ENCODE measurements at places on chromosomes 16 and 17.
A peak's percentile ranks its signal among the peaks of the same experiment; 100 is the strongest.

GRCh38 chr17:64223931-64224629 lies 39.0 kb downstream of the TEX2 start:
- no peak for DNase-seq

GRCh38 chr16:48507886-48508285 lies 102.1 kb downstream of the N4BP1 start:
- no peak for DNase-seq

GRCh38 chr17:2025622-2026309 lies 632 bp upstream of the RTN4RL1 start:
- no peak for DNase-seq

DNA sequence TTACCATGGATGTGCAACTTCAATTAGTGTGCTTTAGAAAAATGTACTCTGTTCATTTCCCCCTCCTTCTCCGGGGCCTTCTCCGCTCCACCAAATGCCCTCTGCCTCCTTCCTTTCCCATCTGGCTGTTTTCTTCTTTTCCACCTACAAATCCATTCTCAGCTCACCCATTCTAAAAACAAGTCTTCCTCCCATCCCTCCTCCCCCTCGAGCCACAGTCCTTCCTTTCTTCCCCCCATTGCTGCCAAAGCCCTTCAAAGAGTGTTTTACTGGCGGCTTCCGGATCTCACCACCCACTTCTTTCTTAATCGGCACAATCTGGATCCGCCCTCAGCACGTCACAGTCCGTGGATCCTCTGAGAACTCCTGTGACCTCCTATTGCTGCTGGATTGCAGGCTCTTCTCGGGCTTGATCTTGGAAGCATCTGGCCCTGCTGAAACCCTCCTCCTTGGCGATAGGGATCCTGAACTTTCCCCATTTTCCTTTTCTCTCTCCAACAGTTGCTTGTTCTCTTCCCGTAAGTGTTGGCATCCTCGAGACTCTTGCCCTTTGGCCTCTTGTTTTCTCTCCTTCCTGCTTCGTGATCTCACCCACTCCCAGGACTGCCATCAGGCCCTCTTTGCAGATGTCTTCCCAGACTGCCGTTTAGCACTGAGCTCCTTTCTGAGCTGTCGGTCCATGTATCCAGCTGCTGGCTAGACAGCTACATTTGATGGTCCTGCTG lies 36.0 kb upstream of the FBXO47 start:
- no peak for DNase-seq

GRCh38 chr17:44367231-44367979 lies 3.8 kb upstream of the FAM171A2 start:
- DNase-seq = no peak

DNA sequence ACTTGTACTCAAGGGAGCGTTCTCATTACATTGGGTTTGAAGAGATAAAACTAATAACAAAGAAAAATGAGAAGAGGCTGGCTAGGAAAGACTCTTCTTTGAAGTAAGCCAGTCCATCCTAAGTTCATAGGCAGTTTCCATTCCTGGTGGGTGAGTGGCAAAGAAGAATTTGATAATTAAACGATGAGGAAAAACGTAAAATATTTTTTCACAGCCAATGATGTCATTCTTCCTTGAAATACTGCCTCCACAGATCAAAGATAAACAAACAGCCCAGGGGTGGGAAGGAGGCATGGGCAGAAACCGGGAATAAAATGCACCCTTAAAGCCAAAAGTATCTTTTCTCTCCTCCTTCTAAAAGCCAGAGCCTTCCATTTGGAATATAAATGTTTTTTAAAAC lies 346.6 kb downstream of the PMP22 start:
- no peak for DNase-seq

DNA sequence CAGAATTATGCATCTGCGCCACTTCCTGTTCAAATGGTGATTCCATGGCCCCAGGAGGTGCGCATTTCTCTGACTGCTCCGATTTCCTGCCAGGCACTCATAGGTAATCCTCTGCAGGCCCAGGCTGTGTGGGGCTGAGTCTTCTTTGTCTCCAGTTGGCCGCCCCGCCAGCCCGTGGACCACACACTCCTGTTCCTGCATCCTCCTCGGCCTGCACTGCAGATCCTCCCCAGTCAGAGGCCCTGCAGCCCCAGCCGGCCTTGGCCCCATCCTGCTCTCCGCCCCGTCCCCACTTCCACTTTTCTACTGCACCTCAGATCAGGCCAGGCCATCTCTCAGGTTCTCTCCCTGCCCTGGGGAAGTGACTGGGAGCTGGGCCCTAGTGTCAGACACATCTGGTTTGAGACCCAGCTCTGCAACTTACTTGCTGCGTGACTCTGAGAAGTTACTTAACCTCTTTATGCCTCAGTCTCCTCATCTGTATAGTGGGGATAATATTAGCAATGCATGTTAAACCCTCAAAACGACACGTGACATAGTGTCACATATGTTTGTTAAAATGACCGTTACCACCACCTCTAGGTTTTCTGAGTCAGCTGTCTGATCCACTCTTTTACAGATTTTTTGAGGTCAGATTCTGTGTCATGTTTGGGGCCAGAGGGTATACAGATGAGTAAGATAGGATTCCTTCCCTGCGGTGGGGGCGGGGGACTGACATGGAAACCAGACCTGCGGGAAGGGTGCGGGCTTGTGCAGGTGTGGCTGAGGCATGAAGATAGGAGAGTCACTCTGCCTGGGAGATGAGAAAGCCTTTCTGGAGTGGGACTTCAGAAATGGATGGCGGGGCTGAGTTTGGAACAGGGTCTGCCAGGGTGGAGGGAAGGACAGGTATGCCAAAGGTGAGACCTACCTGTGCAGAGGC lies 12.8 kb downstream of the RAB11FIP4 start:
- DNase-seq = no peak

- no peak for DNase-seq
Observed at GRCh38 chr16:56312028-56312300, 113.4 kb downstream of the AMFR start.

GRCh38 chr17:50148226-50149090 lies 2.0 kb downstream of the PPP1R9B start:
- peak; percentile 87 for DNase-seq

- DNase-seq = no peak
Observed at GRCh38 chr17:79126139-79126538, 51.5 kb downstream of the ENGASE start.

GRCh38 chr16:21990381-21990944 lies 10.5 kb downstream of the PDZD9 start:
- DNase-seq = no peak

- DNase-seq = no peak
Observed at GRCh38 chr16:63346000-63346399, 1309.8 kb upstream of the CDH8 start.

GRCh38 chr16:30858829-30859423 lies 35.0 kb downstream of the BCL7C start:
- DNase-seq = no peak

GRCh38 chr16:24731722-24732419 lies 2.4 kb downstream of the TNRC6A start:
- no peak for DNase-seq

DNA sequence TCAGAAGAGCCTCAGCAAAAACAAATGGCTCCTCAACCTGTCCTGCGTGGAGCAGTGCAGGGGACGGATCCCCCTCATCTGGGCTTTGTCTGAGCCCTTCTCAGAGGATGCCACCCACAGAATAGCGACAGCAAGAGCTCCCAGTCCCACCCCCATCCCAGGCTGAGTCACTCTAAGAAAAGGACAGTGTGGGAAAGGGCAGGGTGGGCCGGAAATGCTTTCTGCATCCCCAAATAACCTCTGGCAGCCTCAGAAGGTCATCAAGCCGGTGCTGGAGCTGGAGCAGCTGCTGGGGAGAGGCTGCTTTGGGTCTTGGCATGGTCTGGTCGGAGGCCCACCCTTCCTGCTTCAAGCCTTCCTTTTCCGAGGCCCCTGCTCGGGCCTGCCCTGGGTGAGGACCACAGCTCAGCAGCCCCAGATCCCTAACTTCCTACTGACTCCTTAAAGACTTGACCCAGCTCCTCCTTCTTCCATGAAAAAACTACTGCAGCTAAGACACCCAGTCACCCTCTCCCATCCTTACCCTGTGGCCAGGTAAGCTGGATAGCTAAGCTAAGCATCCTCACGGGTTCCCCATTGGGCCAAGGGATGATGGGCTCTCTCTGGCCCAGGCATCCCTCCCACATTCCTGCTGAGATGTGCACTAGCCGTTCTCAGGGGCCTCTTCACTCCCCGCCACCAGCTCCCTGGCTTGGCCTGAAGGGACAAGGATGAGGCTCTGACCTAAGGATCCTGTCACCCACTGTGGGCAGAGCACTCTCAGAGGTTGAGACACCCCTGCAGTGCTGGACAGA lies 8.7 kb downstream of the SLC12A4 start:
- DNase-seq = no peak

- no peak for DNase-seq
Observed at GRCh38 chr17:11554042-11554441, 44.2 kb upstream of the DNAH9 start.

- peak; percentile 82 for DNase-seq
Observed at GRCh38 chr17:44968225-44969143, at the start of gene C1QL1. Gene C1QL1, minus strand, starts transcription at chr17:44968303. Its CDS starts 255 bp downstream, at chr17:44968048.

DNA sequence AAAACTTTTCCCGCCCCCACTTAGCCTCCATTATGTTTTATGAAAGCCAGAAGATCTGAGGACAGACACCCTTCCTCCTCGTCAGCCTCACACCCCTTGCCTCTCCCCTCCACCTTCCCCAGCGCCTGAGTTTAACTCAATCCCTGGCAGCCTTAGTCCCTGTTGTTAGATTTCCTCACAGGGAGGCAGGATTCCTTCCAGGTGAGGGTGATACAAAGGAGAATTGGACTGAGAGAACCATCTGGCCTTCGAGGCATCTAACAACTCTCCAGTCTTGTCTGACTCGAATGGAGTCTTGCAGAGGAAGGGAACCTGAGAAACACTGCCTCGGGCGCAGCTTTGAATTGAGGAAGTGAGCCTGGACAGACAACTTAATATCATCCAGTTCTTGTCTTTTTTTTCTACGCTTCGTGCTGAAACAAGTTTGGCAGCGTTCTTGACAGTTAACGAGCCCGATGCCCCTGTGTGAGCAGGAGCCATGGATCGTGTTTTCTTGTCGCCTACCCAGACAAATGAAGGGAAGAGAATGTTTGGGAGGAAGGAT lies 1.3 kb upstream of the ZNF768 start:
- DNase-seq = no peak

- no peak for DNase-seq
Observed at GRCh38 chr17:7576432-7576937, 3.0 kb upstream of the CD68 start.

GRCh38 chr17:34222722-34223497 lies 32.2 kb upstream of the CCL2 start:
- DNase-seq = no peak

GRCh38 chr17:61177351-61177750 lies 222.3 kb upstream of the TBX2 start:
- no peak for DNase-seq

DNA sequence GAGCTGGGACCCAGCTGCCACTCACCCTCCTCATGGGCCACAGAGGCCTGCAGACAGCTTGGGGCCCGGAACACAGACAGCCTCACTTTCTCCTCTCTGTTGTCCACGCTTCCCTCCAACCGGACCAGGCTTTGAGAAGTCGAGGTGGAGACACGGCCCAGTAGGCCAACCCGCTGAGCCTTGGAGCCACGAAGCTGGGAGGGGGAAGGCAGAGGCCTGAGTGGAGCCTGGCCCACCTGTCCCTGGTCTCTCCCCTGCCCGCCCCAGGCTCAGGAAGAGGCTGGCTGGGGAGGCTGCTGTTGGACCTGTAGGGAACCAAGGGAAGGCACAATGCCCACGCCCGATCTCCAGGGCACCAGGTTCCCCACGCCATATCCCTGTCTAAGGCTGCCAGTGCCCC lies 48.1 kb downstream of the RMI2 start:
- DNase-seq = no peak

- no peak for DNase-seq
Observed at GRCh38 chr16:11640987-11641817, 27.1 kb upstream of the SNN start.

GRCh38 chr16:27769561-27770255 lies 219.8 kb downstream of the KATNIP start:
- DNase-seq = no peak

GRCh38 chr16:54193665-54194333 lies 92.8 kb downstream of the IRX3 start:
- no peak for DNase-seq

GRCh38 chr16:3472878-3473595 lies 22.3 kb downstream of the C16orf90 start:
- DNase-seq = no peak

DNA sequence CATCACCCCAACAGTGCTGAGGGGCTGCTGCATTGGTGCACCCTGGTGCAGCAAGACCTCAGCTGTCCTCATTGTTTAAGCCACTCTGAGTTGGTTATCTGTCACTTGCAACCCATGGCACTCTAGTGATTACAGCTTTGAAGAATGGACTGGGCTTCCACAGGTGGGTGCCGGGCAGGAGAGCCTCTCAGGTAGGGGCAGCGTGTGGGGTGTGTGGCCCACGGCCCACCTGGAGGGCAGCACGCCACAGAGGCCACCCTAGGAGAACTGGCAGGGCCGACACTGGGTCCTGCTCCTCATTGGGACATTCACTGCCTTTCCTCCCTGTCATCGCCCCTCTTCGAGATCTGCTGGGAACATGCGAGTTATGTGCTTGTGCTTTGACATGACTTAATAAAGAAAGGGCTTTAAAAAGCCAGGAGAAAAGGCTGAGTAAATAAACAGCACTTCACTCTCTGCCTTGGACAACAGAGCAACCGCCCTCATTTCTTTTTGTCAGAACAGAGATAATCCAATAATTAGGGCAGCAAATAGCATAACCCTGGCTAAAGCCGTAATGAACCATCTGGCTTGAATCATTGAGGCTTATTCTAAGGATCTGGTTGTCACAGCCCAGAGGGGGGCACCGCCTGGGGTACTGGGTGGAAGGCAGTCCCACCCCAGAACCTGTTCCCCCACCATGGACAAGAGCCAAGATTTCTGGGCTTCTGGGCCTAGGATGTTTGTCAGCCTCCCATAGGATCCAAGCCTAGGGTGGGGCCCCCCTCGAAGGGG lies 3.0 kb downstream of the DOC2B start:
- no peak for DNase-seq

DNA sequence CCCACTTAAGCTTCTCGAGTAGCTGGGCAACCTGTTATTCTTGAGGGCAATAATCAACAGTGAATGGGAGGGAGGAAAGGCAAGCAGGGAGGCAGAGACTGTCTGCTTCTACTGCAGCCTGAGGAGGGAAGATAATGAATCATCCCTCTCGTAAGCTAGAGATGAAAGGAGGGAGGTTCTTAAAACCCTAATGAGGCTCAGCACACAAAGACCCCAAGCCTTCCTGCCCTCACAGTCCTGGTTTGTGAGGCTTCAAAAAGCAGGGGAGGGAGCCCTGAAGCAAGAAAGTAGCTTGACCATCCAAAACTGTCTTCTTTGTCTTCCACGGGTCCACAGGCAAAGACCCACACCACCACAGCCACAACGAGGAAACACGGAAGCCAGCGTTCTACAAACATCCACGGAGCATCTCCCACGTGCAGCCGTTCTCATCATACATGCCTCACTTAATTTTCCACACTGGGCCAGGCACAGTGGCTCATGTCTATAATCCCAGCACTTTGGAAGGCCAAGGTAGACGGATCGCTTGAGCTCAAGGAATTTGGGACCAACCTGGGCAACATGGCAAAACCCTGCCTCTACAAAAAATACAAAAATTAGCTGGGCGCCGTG lies 1.8 kb downstream of the PIK3R5 start:
- DNase-seq = no peak

All from activated B cell treated with CpG ODN at 0.5 μM for 24 hours (primary cell).